Effector CD8-positive, alpha-beta T cell (primary cell): ENCODE measurements at places on chromosomes 11 and 22.

DNA sequence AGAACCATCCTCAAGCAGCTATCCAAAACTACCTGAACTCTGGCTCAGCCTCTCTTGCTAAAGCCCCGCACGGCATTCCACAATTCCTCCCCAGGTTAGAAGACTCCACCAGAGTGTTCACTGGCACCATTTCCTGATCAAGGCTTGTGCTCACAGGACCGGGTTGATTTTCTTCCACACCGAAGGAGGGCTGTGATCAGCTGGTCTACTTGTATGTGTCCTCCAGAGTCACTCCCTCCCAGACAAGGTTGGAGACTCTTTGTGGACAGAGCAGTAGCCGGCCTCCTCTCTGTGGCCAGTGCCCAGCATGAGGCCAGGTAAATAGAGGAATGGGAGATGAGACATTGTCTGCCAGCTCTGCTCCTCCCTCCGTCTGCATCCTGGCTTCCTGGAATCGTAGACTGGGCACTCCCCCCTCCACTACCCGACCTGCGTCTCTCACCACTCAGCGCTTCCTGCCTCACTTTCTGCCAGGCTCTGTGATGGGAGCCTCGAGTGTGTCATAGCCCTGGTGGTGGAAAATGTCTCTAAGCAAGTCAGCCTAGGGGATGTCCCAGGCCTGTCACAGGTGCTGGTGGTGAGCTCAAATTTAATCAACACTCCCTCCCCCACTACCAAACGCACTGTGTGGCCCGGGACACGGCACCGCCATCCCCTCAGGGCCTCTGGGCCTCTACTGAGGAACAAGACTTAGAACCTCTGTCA is 12.5 kb upstream of the TMPRSS6 start:
- DNase-seq, result peak; percentile 81

GRCh38 chr11:68584991-68585524 is 99.3 kb upstream of the GAL start:
- no peak for DNase-seq

GRCh38 chr11:69295995-69296889 is 2.3 kb downstream of the MYEOV start:
- no peak for DNase-seq

GRCh38 chr11:130403271-130403804 is 25.1 kb downstream of the ADAMTS8 start:
- no peak for DNase-seq

- DNase-seq, result no peak
Measured at GRCh38 chr22:36594569-36594968, 65.6 kb upstream of the EIF3D start.
